NCI-H774 (cell line): ENCODE measurements at places on chromosomes 1 and 21.

DNA sequence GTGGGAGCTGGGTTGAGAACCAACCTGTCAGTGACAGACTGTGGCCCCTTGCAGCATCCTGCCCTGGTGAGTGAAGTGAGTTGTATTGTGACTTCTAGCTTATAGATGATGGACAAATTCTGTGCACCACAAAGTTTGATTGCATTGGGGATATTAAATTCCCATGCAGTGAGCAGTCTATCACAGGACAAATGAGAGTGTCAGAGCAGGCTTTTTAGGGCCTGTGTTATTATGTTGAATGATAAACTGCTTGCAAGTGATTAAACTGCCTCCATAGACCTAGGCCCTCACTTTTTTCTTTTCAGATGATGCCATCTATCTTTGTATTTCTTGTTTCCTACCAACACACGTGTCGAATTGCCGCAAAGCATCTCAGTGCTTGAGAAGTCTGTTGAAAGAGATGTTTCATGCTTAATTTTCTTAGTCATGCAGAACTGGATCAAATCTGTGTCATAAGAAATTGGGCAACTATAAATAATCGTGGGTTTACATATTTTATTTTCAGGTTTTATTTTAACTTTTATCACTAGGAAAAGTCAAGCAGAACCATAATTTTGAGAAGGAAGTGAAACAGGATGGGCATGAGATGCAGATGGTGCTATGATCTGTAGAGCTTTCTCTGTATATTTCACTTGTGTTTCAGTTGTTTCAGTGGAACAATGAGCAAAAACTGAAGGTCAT lies 199.2 kb downstream of the S1PR1 start:
- DNase-seq, result no peak

GRCh38 chr1:28104866-28105467 lies 16.6 kb upstream of the EYA3 start:
- peak; percentile 71 for DNase-seq

GRCh38 chr1:211620097-211620496 lies 41.1 kb upstream of the SLC30A1 start:
- no peak for DNase-seq

DNA sequence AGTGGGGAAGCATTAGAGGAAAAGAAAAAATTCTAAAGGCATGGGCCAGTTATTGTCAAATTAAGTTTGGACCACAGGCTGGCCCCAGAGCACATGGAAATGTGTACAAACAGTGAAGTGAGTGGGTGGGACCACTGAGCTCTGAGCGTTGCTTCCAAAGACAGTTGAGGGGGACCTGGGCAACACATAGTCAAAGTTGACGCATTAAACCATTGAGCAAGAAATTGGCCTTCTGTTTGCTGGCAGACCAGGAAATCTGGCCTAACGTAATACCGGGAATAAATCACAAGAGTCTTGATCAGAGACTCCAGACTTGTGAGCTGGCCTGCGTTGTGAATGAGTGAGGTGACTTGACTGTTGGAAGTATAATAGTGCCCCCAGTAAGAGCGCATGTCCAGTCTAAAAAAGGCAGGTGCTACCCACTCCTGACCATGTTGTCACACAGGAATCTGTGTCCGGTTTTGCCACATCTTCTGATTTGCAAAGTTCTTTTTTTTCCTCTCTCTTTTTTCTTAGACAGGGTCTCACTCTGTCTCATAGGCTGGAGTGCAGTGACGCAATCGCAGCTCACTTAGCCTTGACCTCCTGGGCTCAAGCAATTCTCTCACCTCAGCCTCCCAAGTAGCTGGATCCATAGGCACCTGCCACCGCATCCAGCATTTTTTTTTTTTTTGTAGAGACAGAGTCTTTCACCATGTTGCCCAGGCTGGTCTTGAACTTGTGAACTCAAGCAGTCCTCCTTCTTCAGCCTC lies 10.7 kb downstream of the EPHB2 start:
- DNase-seq, result no peak

DNA sequence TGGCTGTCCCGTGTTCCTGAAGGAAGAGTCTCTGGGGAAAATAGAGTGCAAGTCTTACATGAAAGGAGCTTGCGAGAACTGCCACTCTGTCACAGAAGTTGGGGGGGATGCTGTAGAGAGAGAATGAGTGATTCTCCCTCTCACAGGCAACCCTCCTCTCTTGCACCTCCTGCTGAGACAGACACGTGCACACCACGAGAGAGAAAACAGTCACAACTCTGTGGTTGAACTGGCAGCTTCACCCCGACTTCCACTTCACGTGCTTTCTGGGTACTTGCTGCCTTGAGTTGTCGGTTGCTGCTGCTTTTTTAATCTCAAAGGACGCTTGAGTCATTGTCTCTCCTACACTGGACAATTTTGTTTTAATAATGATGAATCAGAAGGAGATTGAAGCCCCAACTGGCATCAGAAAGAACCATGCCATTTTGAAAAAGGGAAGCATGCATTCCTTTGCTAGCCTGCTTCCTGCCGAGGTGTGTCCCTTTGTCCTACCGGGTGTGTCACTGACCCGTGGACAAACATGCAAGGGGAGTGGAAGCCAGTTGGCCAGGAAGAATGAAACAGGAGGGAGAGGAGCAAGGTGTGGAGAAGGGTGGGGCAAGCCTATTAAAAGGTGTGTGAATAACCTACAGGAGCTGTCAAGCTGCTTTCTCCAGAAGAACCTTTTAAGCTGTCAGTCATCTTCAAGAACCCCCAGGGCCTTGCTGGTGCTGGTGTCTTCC lies 164.2 kb downstream of the CACNA1E start:
- no peak for DNase-seq

DNA sequence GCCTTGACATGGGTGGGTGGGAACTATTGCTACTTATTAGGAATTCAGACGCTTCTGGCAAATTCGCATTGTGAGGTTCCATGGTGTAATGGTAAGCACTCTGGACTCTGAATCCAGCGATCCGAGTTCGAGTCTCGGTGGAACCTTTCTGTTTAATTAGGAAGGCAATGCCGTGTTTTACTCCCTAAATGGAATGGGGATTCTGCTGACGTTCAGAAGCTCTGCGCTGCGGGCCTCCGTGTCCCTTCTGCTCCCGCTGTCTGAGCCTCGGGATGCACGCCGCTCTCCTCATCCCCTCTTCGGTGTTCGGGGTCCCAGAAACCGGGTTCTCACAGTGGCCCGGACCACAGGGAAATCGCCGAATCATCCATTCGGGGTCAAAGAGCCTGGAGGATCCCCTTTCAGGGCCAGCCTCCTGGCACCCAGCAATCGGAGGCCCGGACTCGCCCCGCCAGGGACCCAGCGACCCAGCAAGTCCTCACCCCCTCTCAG lies 280.3 kb downstream of the FAM72C start:
- DNase-seq, result peak; percentile 0

GRCh38 chr1:201530741-201531531 lies 8.0 kb upstream of the NAV1 start:
- DNase-seq, result peak; percentile 55

DNA sequence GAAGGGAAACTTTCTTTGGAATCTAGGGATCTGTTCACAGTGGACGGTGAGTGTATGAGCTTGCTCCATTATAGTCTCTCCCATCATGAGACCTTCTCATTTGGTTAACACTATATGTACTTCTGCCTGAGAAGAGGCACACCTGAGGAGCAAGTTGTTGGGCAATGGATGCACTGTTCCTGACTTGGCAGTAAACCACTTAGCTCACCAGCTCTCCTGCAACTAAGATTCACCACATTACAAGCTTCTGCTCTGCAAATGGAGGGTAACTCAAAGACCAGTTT lies 10.2 kb downstream of the MACF1 start:
- no peak for DNase-seq

- DNase-seq, result no peak
Observed at GRCh38 chr1:93296555-93297154, 49.1 kb upstream of the DR1 start.

DNA sequence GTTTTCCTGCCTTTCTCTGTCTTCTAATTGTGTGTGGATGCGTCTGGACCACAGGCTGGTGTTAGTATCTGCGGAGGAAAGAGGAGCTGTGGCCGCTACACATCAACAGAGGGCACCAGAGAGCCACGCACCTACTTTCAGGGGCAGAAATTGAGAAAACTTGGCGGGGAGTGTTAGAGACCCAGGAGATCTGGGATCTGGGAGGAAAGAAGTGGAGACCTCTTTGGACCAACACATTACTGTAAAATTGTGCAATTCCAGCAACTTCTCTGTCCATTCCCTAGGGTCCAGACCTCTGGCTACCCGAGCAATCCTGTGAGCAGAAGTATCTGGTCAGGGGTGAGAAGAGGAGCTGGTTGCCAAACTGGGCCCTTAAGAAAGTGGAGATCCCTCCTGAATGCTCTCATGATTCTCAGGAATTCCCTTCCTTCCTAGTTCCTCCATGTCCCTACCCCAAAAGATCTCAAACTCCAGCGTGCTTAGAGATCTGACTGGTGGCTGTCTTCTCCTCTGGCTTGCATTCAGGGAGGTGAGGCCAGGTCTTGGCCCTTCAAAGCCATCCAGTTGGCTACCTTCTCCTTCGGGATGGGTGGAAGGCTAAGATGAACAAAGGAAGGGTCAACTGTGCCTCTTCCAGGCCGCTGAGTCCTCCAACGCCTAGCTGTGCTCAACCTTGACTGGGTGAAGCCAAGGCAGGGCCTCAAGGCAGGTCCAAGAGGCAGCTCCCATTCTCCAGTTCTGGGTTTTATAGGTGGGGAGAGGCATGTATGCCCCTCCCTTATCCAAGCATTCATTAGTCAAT lies 1.2 kb upstream of the KIRREL1 start:
- DNase-seq, result peak; percentile 2

GRCh38 chr1:202086579-202087350 lies 36.0 kb upstream of the GPR37L1 start:
- DNase-seq, result no peak

DNA sequence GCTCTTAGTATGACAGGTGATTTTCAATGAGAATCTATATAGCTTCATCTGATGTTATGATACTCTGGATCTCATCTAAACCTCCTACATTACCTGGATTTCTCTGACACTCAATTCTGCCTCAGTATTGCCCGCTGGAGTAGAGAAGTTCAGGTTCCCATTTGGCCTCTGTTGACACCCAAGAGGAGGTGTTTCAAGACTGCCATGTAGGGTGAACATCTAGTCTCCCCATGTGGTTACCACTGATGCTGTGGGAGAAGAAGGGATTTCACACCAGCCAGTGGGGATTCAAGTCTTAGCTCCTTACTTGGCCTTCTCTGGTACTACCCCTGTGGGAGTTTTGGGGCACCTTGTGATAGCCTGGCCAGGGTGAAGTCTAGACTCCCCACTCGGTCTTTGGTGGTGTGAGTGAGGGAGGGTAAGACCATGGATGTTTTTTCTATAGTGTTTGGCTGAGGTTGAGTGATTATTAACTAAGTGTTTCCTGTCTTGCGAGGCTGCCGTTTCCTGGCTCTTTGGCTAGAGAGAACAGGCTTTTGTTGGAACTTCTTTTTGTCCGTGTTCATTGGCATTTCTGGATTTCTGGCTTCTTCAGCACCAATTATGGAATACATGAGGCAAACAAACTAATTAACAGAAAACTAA lies 90.7 kb downstream of the RHOU start:
- DNase-seq, result no peak
